ENCODE measurements at places on chromosomes 12 and 14. TPM values are rescaled to one million over a fixed set of nuclear protein-coding genes. Genes with fewer than 3 reads are reported as not detected.

The TRPV4 gene
- 9.6 TPM for total RNA-seq

The TMEM52B gene
- 0.37 TPM for total RNA-seq

The PAPLN gene
- total RNA-seq: 1.3 TPM

The TUBA1B gene
- total RNA-seq: 161 TPM

The BICDL1 gene
- 0.65 TPM for total RNA-seq

Measured in liver (tissue), 10 donors.